ENCODE measurements at places on chromosomes 4 and X. TPM values are rescaled to one million over a fixed set of nuclear protein-coding genes. Genes with fewer than 3 reads are reported as not detected.

GRCh38 chr4:94285666-94286065 is 57.0 kb downstream of the HPGDS start:
- DNase-seq = no peak

DNA sequence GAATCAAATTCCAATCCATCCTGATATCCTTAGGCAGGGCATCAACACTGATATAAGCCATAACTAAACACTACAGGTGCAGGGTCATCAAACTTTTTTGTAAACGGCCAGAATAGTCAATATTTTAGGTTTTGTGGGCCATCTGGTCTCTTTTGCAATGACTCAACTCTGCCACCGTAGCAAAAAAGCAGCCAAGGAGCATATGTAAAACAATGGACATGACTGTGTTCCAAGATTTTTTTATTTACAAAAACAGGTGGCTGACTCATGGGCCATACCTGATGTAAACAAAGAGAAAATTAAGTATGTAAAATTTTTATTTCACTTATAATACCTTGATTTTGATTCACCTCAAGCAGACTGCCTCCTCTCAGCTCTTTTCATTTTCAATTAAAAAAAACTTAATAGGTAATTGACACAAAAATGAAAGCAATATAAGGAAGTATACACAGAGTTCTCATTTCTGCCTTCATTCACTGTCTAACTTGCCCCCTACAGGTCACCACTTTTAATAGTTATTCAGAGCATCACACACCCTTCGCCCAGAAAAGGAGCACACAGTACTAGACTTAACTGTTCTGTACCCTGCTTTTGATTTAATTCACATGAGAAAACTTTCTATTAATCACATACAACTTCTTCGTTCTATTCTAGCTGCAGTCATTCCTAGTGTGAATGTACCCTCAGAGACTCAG is 35.3 kb upstream of the GPM6B start:
- no peak for DNase-seq

GRCh38 chrX:78658845-78659744 is at the start of gene RTL3:
Gene RTL3, minus strand, starts transcription at chrX:78659328. Its CDS starts 908 bp downstream, at chrX:78658420.
- no peak for DNase-seq

DNA sequence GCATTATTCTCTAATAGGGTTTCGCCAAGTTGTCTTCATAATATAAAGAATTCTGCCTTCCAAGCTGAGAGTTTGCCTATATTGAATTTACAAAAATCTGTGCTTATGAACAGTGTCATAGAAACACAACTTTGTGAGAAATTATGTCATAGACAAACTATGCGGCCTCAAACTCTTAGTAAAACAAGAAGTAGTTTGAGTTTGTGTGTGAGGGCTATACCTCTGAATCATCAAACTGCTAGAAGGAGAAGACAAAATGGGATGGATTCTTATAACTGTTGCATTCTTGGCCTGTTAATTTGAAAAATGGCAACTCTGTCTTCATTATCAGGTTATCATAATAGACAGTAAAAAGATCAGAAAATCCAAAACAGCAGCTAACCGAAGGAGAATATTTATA is 46.1 kb upstream of the NAP1L5 start:
- no peak for DNase-seq

- no peak for DNase-seq
Observed at GRCh38 chr4:102578819-102579218, 77.7 kb downstream of the NFKB1 start.

- DNase-seq = no peak
Observed at GRCh38 chr4:175456131-175456530, 355.9 kb downstream of the GPM6A start.

DNA sequence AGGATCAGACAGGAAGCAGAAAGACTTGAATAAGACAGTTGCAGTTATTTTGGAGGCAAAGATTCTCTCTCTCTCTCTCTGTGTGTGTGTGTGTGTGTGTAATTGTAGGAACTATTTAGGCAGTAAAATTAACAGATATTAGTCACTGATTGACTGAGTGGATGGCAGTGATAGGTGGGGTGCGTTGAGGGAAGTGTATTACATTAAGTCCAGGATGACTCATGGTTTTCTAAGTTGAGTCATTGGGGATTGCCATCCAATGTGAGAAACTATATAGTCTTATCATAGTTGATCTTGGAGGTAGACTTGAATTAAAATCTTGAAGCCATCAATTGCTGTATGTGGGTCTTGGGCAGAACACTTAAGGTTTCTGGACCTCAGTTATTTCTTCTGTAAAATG is 75.4 kb downstream of the AR start:
- no peak for DNase-seq

GRCh38 chrX:54178100-54178940 is 4.7 kb downstream of the FAM120C start:
- DNase-seq = no peak

DNA sequence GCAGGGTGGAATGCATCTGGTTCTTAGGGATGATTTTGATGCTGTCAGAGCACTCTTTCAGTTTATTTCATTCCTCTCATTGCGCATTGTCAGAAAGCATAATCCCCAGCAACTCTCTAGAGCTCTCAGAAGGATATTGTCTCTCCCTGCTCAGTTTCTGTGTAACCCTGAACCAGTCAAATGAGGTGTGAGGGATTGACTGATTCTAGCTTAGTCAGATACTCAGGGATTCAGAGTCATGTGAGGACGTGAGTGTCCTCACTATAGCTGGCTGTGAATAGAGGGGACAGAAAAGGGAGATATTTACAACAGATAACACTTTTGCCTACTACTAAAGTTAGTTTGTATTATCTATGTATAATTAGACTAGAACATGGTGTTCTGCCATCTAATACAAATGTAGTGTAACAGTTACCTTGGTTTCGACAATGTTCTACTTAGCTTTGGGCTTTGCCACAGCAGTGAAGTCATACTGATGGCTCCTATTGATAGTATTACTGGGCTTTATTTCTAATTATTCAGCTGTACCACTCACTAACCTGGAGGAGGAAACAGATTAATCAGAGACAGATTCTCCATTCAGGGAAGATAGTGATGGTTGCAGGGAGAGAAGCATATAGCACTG is 19.5 kb downstream of the AP1AR start:
- no peak for DNase-seq

GRCh38 chr4:114310296-114310925 is 288.2 kb upstream of the UGT8 start:
- DNase-seq = no peak

GRCh38 chrX:104193485-104193884 is 27.2 kb downstream of the FAM199X start:
- DNase-seq = no peak

DNA sequence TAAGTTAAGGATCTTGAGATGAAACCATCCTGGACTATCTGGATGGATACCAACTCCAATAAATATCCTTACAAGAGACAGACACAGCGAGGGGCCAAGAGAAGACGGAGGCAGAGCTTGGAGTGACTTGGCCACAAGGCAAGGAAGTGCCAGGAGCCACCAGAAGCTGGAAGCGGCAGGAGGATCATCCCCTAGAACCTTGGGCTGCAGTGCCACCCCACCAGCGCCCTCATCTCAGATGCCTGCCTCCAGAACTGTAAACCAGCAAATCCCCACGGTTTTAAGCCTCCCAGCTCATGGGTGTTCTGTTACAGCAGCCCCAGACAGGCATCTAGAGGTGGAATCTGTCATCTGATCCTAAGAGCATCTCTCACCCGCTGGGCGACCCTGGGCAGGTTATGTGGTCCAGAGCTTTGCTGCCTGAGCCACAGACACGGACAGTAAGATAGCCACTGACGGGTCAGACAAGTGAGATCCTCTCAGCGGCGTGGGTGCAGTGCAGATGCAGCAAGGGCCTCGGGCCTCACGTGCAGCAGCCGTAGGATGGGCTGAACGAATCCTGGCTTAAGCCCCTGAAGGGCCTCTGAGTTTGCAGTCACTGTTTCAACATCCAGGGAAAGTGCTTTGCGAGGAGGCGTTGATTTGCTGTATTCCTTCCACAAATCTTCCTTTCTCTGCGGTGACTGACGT is 25.1 kb upstream of the MXD4 start:
- no peak for DNase-seq

CT47B1 gene
- polyA plus RNA-seq = not detected

HTR2C gene
- 0.95 TPM for polyA plus RNA-seq

ARL9 gene
- 1.9 TPM for polyA plus RNA-seq

DCX gene
- 2.8 TPM for polyA plus RNA-seq

SPP1 gene
- polyA plus RNA-seq = 225 TPM

CCDC110 gene
- polyA plus RNA-seq = 3.3 TPM

CXCL3 gene
- polyA plus RNA-seq = 0.18 TPM

Measured in right renal cortex interstitium (tissue), 3 donors.